ENCODE measurements at places on chromosomes 13 and 19.

- DNase-seq = no peak
These were observed 39.3 kb downstream of the CEACAM1 start for GRCh38 chr19:42488783-42489521.

GRCh38 chr13:33022986-33023385 lies 6.8 kb downstream of the KL start:
- no peak for DNase-seq

DNA sequence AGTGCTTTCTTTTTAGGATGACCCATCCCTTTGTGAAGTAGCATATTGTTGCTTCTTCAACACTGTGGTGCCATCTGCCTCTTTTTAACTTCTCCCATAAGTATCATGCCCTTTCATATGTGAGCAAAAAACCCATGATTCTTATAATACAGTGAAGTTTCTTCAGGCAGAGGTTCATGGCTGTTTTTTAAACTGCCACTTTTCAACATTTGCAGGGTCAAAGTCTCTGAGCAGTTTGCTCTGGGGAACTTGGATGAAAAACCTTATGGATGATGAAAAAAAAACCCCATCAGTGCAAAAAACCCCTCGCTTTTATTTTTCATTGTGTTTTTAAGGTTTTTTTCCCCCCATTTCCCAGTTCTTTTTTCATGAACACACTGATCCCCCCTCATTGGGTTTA lies 158.5 kb downstream of the LMO7 start:
- no peak for DNase-seq

DNA sequence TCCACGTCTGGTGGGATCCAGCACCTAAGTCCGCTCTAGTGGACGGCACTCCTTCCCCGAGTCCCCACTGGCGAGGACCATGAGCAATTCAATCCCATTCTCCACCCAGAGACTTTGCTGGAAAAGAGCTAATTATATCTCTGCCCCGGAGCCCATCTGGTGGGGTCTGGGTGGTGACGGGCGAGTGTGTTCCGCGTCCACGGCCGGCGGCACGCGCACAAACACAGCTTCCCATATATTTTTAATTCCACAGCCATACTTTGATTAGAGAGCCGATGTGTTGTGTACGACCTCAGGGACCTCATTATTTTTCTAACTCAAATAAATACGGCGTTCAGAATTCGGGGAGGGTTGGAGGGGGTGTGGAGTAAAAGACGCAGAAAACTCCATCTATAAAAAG lies 64.1 kb upstream of the ADGRE5 start:
- DNase-seq = no peak

GRCh38 chr19:8085598-8086408 lies 33.2 kb downstream of the CCL25 start:
- DNase-seq = no peak

GRCh38 chr13:101942038-101942437 lies 459.8 kb downstream of the FGF14 start:
- DNase-seq = peak; percentile 7

DNA sequence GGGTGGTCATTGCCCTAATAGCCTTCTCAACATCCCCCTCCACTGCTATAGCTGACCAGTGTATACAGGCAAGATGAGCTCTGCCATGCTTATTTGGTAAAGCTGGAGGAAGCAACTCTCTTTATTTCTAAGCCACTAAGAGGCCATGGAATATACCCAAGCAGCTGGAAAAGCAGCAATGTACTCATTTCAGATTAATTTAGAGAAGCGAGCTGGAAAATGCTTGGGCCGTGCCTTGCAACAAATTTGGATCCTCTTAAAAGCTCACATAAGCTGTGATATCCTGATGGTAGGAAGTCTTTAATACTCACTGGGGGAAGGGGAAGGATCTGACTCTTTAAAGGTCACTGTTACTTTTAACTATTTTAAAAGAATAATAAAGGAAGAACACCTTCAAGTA lies 77.8 kb downstream of the TEX26 start:
- no peak for DNase-seq

- peak; percentile 86 for DNase-seq
These were observed 1.7 kb downstream of the ELL start for GRCh38 chr19:18519962-18520847.

DNA sequence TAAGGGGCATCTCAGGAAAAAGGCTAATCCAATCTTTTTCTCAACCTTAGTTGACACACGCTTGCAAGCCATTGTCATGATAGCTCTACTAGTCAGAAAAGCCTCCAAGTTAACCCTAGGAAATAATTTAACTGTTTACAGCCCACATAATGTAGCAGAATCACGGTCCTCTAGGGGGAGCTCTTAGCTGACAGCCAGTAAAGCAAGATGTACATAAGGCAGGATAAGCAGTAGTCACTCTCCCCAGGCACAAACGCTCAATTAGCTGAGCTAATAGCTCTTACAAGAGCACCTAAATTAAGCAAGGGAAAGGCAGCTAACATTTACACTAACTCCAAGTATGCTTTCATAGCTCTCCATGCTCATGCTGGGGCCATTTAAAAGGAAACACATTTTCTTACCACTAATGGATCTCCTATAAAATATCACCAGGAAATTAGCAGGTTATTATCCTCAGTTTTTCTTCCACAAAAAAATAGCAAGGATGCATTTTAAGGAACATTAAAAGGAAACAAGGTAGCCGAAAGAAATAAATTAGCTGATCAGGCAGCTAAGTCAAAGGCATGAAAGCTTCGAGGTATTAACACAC lies 33.7 kb upstream of the ZSCAN5A start:
- peak; percentile 18 for DNase-seq

All from foreskin keratinocyte (primary cell).